ENCODE measurements at places on chromosomes 2 and 18. TPM values are rescaled to one million over a fixed set of nuclear protein-coding genes. Genes with fewer than 3 reads are reported as not detected.

Gene ASAP2
- 72.4 TPM for total RNA-seq

Gene METTL21A
- 11.1 TPM for total RNA-seq

- no peak overlapping the region for H3K27ac ChIP-seq
- no peaks in the 10 kb centered on the region for H3K36me3 ChIP-seq
- no peak overlapping the region for H3K4me3 ChIP-seq
- H3K4me1 ChIP-seq: no peaks in the 10 kb centered on the region
- no peak for DNase-seq
These were observed 181.0 kb upstream of the HNRNPA3 start for GRCh38 chr2:177031438-177032180.

- no peaks in the 10 kb centered on the region for H3K27me3 ChIP-seq
- H3K27ac ChIP-seq: no peak overlapping the region
- no peaks in the 10 kb centered on the region for H3K4me1 ChIP-seq
- no peak for DNase-seq
- H3K4me3 ChIP-seq: no peak overlapping the region
These were observed 432.6 kb downstream of the PARD3B start for GRCh38 chr2:204977914-204978313.

Gene EFEMP1
- 793 TPM for total RNA-seq

DNA sequence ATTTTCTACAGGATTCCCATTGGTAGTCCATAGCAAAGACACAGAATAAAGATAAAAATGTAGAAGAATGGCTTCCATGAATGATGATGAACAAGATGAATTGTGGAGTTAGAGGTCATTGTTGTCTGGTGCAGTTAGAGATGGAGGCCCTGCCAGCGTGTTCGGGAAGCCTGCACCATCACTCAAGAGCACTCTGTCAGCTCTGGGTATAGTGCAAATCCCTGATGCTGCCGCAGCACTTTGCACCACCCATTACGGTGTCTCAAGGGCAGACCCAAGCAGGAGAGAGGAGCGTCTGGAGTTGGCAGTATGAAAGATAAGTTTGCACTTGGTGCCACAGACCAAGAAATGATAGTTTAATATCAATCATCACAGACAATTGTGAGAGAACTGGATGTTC lies 181.6 kb upstream of the CHST9 start:
- no peaks in the 10 kb centered on the region for H3K36me3 ChIP-seq
- H3K27ac ChIP-seq: no peak overlapping the region
- no peak for DNase-seq
- no peaks in the 10 kb centered on the region for H3K27me3 ChIP-seq
- H3K4me3 ChIP-seq: no peak overlapping the region
- H3K4me1 ChIP-seq: no peaks in the 10 kb centered on the region

DNA sequence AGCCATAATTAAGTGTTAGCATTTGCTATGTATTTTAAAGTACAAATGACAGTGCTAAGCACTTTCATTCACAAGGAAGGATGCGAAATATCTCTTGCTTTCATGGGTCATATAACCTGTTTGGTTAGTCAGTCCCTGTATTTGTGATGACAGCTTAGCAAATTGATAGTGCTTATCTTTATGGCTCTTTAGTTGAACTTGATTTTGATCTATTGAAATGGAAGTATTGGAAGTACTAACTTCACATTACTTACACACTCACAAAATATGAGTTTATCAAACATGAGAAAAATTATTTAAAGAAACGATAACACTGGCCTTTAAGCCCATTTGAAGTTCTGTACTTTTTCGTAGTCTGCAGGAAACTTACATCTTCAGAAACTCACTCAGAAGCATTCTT lies 97.4 kb upstream of the NEUROD1 start:
- DNase-seq: no peak
- no peak overlapping the region for H3K4me3 ChIP-seq
- no peaks in the 10 kb centered on the region for H3K27me3 ChIP-seq
- no peaks in the 10 kb centered on the region for H3K4me1 ChIP-seq

Gene NEUROD1
- not detected for total RNA-seq

Gene FBXO41
- total RNA-seq: 4.7 TPM
